Thyroid gland (tissue), 4 donors: ENCODE measurements at places on chromosomes 3 and 15. TPM values are rescaled to one million over a fixed set of nuclear protein-coding genes. Genes with fewer than 3 reads are reported as not detected.
A peak's percentile ranks its signal among the peaks of the same experiment; 100 is the strongest.

DNA sequence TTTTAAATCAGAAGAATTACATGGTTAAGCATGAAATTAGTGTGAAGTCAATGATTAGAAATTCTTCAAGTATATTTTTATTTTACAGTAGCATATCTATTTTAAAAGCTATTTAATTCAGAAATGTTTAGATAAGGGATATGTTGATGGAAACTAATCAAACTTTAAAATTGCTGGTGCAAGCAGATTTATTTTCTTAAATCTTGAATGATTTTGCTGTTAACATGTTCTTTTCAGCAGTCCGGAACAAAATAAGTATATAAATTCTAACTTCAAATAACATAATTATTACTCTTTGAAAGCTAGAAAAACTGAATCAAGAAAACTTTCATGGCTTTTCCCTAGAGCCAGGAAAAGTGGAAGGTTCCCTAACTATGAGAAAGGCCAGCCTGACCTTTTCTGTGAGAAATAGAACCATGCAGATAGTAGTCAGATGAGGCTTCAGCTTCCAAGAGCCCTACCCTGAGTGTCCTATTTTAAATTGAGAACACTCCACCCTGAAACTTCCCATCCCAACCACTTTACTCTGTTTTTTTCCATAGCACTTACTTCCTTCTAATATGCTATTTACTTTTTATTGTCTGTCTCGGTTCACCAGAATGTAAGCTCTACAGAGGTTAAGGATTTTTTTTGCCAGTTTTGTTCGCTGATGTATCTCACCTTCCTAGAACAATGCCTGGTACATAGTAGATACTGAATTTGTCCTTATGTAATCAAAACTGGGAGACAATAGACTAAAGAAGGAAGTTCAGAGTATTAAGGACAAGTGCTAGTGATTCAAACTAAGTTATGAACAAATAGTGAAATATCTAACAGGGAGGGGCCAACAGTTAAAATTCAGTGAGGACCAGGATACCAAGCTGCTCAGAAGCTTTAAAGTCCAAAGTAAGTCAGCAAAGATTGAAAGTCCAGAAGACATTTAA, 66.8 kb downstream of the CD200R1L start:
- DNase-seq: no peak
- no peak overlapping the region for H3K4me3 ChIP-seq
- no peak overlapping the region for H3K27ac ChIP-seq
- no peaks in the 10 kb centered on the region for H3K36me3 ChIP-seq

Gene AHSG
- total RNA-seq: not detected

- peak overlapping the region; percentile 91 for H3K4me3 ChIP-seq
- H3K4me1 ChIP-seq: peaks cover 15% of the 10 kb centered on the region
- peak overlapping the region; percentile 52 for H3K27ac ChIP-seq
- no peaks in the 10 kb centered on the region for H3K27me3 ChIP-seq
- DNase-seq: no peak
These were observed 559 bp downstream of the SENP5 start for GRCh38 chr3:196868297-196868661.

DNA sequence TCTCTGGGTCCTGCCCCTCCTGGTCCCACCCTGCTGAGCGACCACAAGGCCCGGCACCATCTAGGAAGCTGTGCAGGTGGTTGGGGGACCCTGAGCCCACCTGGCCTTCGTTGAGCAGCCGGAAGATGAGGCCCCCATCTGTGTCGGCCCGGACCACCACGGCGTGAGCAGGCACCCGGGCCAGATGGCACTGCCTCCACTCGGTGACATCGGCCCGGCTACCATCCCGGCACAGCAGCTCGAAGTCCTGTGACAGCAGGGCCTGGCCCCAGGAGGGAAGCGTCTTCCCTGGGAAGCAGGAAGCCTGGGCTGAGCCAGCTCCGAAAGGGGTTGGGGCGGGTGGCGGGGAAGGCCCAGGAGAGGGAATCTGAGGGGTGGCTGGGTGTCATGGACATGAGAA, 12.6 kb downstream of the MELTF start:
- H3K4me3 ChIP-seq: no peak overlapping the region
- no peak for DNase-seq
- no peaks in the 10 kb centered on the region for H3K36me3 ChIP-seq
- H3K27ac ChIP-seq: no peak overlapping the region
- H3K27me3 ChIP-seq: no peaks in the 10 kb centered on the region

DNA sequence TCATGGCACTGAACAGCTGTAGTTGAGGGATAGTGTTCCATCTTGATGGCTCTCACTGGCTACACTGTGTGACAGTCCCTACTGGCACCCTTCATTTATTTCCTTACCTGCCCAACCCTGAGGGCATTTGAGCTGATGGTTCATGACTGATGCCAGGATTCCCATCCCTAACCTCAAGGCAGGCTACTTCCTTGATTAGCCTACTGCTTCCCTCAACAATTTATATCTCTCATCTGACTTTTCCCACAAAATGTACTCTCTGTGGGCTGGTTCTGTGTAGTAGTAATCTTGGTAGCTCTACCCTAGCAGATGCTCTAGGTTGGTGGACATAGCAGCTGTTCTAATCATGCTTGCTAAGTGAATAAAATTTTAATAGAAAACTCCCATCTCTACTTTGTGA, 106.0 kb downstream of the THRB start:
- H3K4me1 ChIP-seq: peaks cover 10% of the 10 kb centered on the region
- no peak overlapping the region for H3K4me3 ChIP-seq
- no peak for DNase-seq

GRCh38 chr3:60182697-60183096, 1068.6 kb downstream of the FHIT start:
- no peaks in the 10 kb centered on the region for H3K27me3 ChIP-seq
- no peaks in the 10 kb centered on the region for H3K36me3 ChIP-seq
- no peak overlapping the region for H3K27ac ChIP-seq
- no peak overlapping the region for H3K4me3 ChIP-seq
- DNase-seq: no peak

Gene ROPN1
- total RNA-seq: not detected

- DNase-seq: no peak
- no peaks in the 10 kb centered on the region for H3K36me3 ChIP-seq
- H3K4me3 ChIP-seq: no peak overlapping the region
- no peaks in the 10 kb centered on the region for H3K4me1 ChIP-seq
- H3K27me3 ChIP-seq: no peaks in the 10 kb centered on the region
These were observed 179.3 kb upstream of the LRTM1 start for GRCh38 chr3:55107187-55107586.

GRCh38 chr15:40334541-40334940, 6.2 kb downstream of the CCDC9B start:
- DNase-seq: no peak
- H3K27ac ChIP-seq: peak overlapping the region; percentile 99
- H3K36me3 ChIP-seq: peaks cover 19% of the 10 kb centered on the region
- peaks cover 68% of the 10 kb centered on the region for H3K4me1 ChIP-seq
- no peak overlapping the region for H3K4me3 ChIP-seq

DNA sequence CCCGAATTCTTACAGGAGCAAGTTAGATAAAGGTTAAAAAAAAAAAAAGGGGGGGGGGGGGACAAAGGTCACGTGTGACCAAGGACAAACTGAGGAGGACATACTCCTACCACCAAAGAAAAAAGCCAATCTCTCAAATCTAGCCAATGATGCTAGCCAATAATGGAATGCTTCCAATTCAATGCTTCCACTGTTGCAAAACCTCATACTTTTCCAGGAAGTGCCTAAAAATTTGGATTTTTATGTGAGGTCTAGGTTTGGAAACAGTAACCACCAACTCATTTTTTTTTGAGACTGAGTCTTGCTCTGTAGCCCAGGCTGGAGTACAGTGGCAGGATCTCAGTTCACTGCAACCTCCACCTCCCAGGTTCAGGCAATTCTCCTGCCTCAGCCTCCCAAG, 11.4 kb downstream of the MSL2 start:
- H3K27ac ChIP-seq: no peak overlapping the region
- no peaks in the 10 kb centered on the region for H3K27me3 ChIP-seq
- DNase-seq: no peak
- H3K36me3 ChIP-seq: no peaks in the 10 kb centered on the region
- no peak overlapping the region for H3K4me3 ChIP-seq
- peaks cover 43% of the 10 kb centered on the region for H3K4me1 ChIP-seq

Gene LSAMP
- total RNA-seq: 2.0 TPM

GRCh38 chr15:76003364-76003763, 8.9 kb downstream of the NRG4 start:
- no peak for DNase-seq
- no peaks in the 10 kb centered on the region for H3K4me1 ChIP-seq
- no peak overlapping the region for H3K27ac ChIP-seq
- H3K4me3 ChIP-seq: no peak overlapping the region

Gene GAP43
- not detected for total RNA-seq

DNA sequence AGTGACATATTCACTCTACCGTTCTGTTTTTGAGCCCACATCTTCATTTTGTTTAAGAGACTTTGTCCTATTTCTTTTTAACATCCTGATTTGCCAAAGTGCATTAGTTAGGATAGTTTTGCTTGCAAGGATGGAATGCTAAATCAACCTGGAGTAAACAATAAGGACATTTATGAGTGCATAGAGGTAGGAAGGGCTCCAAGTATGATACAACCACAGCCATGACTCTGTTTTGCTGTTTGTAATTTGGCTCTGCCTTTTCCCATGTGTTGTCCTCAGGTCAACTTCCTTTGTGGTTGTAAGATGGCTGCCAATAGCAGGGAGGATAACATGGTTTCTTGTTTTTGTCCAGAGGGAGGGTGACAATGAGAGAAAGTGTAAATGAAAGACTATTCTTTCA, 66.4 kb upstream of the GOLIM4 start:
- DNase-seq: no peak
- no peaks in the 10 kb centered on the region for H3K4me1 ChIP-seq
- H3K27me3 ChIP-seq: no peaks in the 10 kb centered on the region
- no peak overlapping the region for H3K4me3 ChIP-seq
